Stimulated activated CD8-positive, alpha-beta memory T cell treated with anti-CD3 and anti-CD28 coated beads, Interleukin-4, amount 100 ng/mL, for 1 hour (primary cell): ENCODE measurements at places on chromosomes 5 and 9.

DNA sequence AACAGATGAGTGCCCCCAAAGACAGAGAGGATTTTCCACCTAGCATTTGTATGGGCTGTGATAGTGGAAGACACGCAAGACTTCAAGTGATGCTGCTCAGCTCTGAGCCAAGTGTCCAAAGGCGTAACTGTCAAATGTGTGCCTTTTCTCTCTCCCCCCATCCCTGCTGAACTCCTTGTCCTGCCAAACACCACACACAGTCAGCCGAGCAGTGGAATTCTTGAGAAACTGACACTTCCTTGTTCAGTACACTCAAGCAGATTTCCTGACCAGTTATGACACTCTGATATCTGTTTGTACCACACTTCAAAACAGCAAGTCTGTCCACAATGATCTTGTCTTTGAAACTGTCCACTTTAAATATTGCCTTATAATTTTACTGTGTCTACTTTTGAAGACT, 166.4 kb downstream of the PIK3R1 start:
- DNase-seq, result no peak

- no peak for DNase-seq
Observed at GRCh38 chr5:64670277-64670676, 20.0 kb upstream of the SHISAL2B start.

DNA sequence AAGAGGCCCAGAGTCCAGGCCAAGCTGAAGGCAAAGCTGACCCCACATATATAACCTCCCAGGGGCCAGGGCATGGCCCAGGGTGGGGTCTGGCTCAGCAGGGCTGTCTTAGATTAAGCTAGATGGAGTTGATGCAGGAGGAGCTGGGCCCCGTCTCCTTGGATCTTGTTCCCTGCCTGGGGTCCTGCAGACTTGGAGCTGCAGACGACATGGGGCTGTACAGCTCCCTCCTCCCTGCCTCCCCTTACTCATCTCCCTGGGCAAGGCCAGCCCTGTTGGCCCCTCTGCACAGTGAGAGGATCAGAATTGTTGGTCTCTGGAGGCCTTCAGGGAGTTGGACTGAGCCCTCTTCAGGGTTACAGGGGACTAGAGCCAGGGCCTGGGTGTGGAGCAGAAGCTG, 134.9 kb downstream of the RGS3 start:
- no peak for DNase-seq

GRCh38 chr9:137918331-137919094, 40.9 kb downstream of the CACNA1B start:
- DNase-seq, result no peak

DNA sequence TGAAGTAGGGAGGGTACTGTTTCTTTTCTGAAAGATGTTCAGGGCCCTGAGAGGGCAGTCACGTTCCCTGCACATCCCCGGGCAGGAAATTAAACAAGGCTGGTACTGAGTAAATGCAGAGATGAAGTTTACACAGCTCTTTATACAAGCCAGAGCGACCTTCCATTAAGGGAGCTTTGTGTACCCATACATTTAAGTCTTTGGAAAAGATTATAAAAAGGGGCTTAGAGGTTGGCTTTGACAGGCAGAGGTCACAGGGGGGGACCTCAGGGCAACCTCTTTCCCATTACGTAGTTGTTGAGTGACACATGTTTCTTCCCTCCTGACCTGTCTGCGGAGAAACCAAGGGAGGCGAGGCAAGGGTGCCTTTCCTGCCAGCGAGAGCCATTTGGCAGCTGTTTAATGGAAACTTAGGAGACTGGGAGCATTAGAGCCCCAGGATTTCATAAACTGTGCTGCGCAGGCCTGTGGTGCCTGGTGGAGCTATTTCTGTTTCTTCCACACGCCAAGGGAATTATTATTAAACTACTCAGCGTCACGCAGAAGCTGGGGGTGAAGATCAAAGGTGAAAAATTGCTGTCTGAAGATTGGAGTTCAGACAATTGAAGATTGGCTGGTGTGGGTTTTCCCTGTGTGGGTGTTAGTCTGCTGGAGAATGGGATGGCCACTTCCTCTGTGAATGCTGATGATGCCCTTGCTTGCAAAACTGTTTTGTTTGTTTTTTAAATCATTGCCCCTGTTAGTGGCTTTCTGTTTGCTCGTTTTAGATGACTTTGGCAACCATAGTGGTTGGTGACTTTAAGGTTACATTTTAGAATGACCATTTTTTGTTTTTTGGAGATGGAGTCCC, 3.2 kb upstream of the SMIM32 start:
- DNase-seq, result no peak

DNA sequence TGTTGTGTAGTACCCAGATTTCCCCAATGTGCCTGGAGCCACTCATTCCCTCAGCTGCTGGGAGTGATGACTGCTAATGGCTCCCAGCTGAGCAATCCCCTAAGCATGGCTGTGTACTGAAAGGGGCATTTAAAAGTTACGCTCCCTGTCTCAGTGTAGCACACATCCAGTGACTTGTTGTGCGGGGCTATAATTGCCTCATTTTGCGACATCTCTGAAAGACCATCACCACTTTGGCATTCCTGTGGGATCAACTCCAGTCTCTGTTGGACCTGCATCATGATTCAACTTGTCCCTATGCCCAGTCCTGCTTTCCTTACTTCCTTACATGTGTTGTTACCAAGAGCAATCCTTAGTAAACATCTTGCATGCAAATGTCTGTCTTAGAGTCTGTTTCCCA, 201.2 kb upstream of the MPDZ start:
- DNase-seq, result no peak
